ENCODE measurements at places on chromosomes 2 and 18. TPM values are rescaled to one million over a fixed set of nuclear protein-coding genes. Genes with fewer than 3 reads are reported as not detected.

The PROKR1 gene
- total RNA-seq, result not detected

The NCKAP5 gene
- total RNA-seq, result 0.87 TPM

The GALNT1 gene
- total RNA-seq, result 255 TPM

The ERFE gene
- total RNA-seq, result 1.8 TPM

DNA sequence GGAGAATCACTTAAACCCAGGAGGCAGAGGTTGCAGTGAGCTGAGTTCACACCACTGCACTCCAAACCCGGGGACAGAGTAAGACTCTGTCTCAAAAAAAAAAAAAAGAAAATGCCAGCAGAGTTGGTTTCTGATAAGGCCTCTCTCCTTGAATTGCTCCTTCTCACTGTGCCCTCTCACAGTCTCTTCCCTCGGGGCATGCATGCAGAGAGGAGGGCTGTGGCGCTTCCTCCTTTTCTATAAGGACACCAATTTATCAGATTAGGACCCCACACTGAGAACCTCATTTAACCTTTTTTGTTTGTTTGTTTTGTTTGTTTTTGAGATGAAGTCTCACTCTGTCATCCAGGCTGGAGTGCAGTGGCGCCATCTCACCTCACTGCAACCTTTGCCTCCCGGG lies 110.5 kb downstream of the ZFP36L2 start:
- no peak for DNase-seq

DNA sequence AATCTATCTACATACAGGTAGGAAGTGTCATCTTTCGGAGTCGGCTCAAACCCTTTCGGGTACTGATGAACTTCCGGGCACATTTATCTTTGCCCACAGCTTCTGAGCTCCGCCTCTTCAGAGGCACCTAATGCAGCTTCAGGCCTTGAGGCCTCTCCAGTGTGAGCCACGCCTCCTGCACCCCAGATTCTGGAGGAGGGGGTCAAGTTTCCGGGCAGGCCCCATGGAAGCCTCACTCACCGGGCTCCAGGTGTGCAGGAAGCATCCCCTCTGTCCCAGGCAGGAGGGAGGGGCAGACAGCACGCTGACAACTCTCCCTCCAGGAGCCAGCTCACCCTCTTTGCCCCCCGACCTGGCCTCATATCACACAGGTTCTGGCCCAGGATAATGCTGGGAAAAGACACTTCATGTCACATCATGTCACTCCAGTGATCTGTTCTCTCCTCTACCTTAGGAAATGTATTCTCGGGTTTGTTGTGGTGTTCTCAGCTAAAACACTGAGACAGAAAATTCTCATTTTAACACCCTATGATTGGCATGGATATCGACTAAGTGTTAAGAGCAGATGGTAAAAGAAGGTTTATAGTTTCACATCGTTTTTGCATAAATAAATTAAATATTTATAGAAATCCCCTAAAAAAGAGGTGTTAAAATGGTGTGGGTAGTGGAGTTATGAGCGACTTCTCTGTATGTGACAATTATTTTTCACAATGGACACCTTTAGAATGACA lies 46.2 kb upstream of the COPS8 start:
- no peak for DNase-seq

DNA sequence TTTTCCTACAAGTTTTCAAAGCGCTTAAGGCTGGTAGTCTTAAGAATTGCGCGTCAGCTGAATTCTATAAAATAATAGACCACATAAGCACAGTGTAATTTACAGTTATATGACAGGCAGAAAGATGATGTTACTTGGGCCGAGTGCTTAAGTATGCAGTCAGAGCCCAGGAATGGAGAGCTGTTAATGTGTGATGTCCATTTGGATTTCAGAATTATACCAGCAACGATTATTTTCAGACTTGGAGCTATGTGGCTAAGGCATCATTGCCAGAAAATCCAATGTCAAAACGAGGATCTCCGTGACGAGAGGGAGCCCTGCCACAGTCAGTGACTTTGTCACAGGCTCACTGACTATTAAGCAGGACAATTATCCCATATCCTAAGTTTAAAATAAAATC lies 3.4 kb downstream of the KLF7 start:
- DNase-seq, result no peak

GRCh38 chr18:22185771-22186386 lies 16.5 kb downstream of the GATA6 start:
- no peak for DNase-seq

Data from chondrocyte (in vitro differentiated cells).